Caki2 (cell line): ENCODE measurements at places on chromosomes 3 and 15.

DNA sequence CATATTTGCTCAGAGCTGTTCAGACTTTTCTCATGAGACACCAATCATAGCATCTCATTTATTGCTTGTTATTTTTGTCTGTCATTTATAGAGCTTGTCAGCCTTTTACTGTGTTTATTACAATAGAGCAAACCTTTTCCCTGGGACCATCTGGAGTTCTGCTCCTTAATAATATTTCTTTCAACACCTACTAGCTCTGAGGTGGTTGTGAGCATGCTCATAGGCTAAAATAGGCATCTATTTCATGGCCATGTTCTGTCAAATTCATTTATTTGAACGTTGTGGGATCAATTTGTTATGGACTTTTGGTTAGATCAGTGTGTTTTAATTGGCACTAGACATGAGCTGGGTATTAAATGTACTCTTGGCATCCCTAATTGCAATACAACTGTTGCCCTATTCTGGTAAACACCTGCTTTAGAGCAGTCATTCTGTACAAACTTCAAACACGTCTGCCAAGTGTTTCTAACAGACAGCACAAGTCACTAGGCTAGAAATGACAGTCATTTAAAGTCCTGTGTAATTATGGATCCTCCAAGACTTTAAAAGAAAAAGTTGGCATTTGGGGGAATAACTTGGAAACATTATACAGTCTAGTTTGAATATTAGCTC is 766.3 kb downstream of the ZNF385D start:
- DNase-seq = no peak

DNA sequence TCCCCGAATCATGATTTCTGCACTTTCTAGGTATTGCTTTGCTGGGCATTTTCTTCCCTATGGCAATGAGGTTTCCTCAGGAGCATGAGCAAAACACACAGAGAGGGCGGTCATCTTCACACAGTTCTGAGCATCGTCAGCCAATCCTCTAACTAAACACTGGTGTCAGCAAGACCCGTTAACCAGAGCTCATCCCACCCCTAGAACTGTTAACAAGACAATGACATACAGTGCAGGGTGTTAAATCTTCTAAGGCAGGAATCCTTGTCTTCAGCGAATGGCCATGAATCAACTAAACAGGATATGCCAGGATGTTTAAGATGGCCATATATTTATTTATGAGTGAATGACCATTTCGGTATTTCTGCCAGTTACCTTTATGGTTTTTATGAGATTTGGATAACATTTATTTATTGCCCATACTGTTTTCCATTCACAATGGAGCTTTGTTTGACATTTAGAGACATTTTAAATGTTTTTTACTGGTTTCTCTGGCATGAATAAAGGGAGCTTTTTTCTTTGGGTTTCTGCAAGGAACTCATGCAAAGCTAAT is 411.5 kb upstream of the PROK2 start:
- DNase-seq = no peak

DNA sequence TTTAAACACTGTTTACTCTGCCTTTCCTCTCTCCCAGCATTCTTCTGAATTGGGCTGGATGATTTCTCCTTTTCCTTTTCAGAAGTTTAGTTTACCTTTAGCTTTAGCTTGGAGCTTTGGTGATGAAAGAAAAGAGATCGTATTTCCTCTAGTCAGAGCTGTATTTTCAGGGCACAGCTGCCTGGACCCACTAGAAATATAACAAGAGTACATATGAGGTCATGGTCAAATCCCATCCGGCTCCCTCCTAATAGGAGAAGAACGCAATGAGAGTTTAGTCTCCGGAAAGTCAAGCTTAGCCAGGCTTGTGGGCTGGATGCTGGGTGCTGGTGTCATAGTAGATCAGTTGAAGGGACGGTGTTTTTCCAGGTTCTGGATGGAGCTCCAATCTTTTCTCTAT is 177.1 kb upstream of the PFN2 start:
- DNase-seq = no peak

GRCh38 chr3:27985369-27986035 is 255.9 kb upstream of the CMC1 start:
- no peak for DNase-seq

GRCh38 chr3:123552095-123552714 is 32.6 kb downstream of the HACD2 start:
- peak; percentile 4 for DNase-seq

- DNase-seq = no peak
These were observed 530.8 kb downstream of the DIPK2A start for GRCh38 chr3:144502402-144502801.

- DNase-seq = peak; percentile 8
These were observed 480 bp downstream of the CHRNA7 start for GRCh38 chr15:32030795-32031194.

- DNase-seq = no peak
These were observed 207.5 kb upstream of the NR2F2 start for GRCh38 chr15:96123028-96123400.

DNA sequence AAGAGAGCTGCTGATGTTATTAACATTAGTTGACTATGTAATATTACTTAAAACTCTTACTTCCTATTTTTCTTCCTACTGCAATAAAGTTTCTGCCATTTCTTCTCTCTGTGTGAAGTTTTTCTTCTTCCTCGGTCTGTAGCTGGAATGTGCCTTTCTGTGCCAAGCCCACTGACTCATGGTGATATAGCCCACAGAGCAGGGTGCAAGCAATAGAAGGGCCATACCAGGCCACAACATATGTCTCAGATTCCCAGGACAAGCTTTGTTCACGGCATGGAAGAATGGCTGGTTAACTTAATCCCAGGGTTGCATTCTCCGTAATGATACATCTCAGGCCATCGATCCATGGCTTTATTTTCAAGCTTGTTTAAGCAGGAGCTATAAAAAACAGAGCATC is 815.3 kb downstream of the TUSC7 start:
- DNase-seq = no peak

DNA sequence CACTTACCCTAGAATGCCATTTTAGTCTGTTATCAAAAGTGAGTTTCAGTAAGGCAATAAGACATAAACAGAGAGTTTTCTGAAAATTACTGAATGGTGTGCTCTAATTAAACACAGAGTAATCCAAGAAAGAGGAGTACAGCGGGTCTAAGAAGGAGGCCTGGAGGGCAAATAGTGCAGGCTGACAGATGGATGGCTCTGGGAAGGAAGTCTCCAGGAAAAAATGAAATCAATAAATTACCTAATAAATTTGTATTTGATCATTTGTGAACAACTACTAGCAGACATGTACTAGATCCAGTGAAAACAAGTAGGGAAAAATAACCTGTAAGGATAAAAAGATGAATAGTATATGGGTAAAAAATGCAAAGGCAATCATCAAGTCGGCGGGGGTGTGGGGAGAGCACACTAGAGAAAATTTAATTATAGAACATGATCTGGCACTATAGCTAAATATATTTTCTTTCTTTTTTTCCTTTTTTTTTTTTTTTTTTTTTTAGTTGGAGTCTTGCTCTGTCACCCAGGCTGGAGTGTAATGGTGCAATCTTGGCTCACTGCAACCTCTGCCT is 22.6 kb upstream of the GPD1L start:
- no peak for DNase-seq

DNA sequence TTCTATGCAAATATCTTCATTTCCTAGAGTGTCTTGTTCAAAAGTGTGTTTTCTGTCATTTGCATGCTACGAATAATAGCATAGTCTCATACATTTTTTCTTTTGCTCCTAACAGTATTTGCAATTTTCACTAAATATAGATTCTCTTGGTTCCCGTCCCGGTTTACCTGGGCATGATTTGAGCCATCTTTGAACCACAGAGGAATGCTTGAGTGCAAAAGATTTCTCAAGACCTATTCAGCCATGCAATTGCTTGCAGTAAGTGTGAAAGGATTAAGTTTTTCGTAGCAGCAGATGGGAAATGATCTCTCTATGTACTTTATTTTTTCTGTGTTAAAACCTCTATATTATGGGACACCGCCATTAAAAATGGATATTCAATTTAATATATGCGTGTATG is 733.0 kb downstream of the ZPLD1 start:
- no peak for DNase-seq

- no peak for DNase-seq
These were observed 7.3 kb downstream of the CCR5AS start for GRCh38 chr3:46399557-46399956.

GRCh38 chr15:74044267-74045110 is 37.9 kb downstream of the GOLGA6A start:
- no peak for DNase-seq

GRCh38 chr3:84958495-84959469 is at the start of gene CADM2:
Gene CADM2 (plus strand): TSS chr3:84958989.
- DNase-seq = peak; percentile 71

- DNase-seq = no peak
These were observed 223.7 kb upstream of the NANOGP8 start for GRCh38 chr15:35308802-35309201.
